ENCODE measurements at places on chromosomes 7 and 10. TPM values are rescaled to one million over a fixed set of nuclear protein-coding genes. Genes with fewer than 3 reads are reported as not detected.

The IMPDH1 gene
- 62.7 TPM for total RNA-seq

The CCL24 gene
- not detected for total RNA-seq

The GALNT11 gene
- 18.9 TPM for total RNA-seq

The PPP1R3C gene
- total RNA-seq = not detected

The PALD1 gene
- total RNA-seq = 1.4 TPM

The SHH gene
- not detected for total RNA-seq

The GIMAP6 gene
- 57.3 TPM for total RNA-seq

The TMEM130 gene
- not detected for total RNA-seq

The ADAM22 gene
- total RNA-seq = 0.32 TPM

The WEE2 gene
- not detected for total RNA-seq

The LCOR gene
- 29.6 TPM for total RNA-seq

GRCh38 chr10:49418328-49418727 is 22.4 kb upstream of the DRGX start:
- no peak for ATAC-seq

DNA sequence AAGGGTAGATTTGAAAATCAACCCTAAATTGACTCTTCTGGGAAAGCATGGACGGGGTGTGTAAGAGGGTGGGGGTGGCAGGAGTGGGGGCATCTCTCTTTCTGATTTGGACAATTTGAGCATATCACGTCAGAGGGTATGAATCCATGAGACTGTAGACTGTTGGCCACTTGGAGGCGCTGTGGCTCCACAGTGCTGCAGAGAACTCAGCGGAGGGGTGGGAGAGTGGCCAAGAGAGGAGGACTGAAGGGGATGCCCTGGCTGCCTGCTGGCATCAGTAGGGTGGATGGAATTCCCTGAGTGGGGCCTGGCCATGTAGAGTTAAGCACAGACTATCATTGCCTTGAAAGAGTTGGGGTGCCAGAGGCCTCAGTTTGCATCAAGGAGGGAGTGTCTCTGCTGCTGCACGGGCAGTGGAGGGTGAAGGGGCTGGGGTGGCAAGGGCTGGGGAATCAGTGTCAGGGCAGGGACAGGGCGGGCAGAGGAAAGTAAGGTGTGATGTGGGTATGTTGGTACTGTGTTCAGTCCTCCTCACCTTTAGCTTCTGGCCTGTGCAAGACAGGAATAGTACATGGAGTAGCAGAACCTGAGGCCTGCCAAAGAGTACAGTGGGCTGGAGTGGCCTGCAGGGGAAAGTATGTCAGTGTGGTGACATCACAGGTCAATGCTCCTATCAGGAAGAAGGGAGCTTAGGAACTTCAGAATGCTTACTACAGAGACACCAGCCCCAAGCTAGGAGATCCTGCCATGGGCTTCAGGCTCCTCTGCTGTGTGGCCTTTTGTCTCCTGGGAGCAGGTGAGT is 133.5 kb upstream of the PRSS58 start:
- peak; percentile 60 for ATAC-seq

- ATAC-seq = peak; percentile 49
Measured at GRCh38 chr10:47311193-47311931, 10.9 kb upstream of the GDF2 start.

GRCh38 chr10:95525033-95525418 is 36.1 kb downstream of the SORBS1 start:
- ATAC-seq = peak; percentile 17

DNA sequence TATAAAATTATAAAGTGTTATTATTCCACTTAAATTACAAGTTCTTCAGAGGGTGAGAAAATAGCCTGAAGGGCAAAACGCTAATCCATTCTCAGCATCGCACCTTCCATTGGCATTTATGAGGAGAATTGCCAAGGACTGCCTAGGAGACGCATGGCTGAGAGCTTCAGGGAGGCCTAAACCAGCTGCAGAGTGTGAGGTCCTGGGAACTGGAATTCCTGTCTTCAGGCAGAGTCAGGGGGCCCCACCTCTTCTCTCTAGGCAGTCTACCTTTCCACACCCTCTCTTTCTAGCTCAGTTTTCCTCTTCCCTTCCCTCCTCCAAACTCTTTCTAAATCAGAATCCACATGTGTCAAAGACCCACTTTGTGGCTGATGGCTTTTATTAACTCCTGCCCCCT is 35.3 kb downstream of the LRRC72 start:
- no peak for ATAC-seq

GRCh38 chr7:96161897-96162296 is 160.0 kb downstream of the SLC25A13 start:
- ATAC-seq = no peak

DNA sequence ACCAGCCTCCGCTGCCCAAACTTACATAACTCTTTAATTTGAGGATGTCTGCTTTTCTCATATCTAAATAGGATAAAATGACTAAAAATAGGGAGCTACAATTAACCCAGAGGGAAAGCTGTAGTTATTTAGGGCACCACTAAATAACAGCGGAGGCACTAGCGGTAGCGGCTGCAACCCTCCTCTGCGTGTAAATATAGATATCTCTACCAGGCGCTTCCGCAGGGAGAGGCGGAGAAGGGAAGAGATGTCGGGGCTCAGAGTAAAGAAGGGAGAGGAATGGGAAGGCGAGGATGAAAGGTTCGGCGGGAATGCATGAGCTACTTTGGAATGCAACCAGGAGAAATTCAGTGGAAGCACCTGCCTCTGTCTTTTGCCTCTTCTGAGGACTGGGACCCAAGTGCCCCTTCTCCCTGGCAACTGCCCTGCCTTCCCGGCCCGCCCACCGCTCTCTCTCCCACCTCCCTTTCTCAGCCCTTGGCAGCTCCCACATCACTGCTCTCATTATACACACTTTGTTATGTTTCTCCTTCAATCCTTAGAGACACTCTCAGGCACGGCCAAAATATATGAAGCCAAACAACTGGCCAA is 698.3 kb downstream of the PARD3 start:
- ATAC-seq = no peak

DNA sequence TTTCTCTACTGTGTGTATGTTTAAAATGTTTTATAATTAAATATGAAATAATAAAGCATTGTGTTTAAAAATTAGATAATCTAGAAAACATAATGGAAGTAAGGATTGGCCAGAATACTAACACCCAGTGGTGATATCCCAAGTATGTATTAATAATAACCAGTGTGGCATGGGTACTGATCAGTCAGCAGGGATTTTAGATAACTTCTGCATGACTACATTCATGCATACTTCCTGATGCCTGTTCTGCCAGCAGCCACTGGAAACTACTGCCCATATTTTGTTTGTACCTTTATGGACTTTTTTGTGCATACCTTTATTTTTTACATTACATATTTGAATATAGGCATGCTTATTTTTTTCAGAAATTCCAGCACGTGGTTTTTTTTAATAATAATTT is 156.6 kb upstream of the TMEM196 start:
- ATAC-seq = no peak

GRCh38 chr10:63430091-63430998 is 35.4 kb downstream of the JMJD1C start:
- no peak for ATAC-seq

DNA sequence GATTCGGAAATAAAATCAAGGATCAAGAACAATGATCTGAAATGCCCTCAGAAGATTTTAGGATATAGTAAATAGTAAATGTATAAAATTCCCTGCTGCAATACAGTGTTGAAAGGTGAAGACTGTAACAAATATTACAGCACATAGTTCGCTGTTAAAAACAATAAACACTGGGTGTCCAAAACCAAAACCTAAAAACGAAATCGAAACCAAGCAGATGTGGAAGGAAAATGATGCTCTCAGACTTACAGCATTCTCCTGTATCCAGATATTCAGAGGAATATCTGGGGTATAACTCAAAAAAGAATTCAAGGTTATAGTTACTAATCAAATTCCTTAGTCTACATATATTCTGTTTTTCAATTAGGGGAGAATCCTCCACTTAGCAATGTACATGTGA is 708.1 kb upstream of the PCDH15 start:
- no peak for ATAC-seq

- no peak for ATAC-seq
Measured at GRCh38 chr10:77787440-77787839, 139.1 kb downstream of the DLG5 start.

DNA sequence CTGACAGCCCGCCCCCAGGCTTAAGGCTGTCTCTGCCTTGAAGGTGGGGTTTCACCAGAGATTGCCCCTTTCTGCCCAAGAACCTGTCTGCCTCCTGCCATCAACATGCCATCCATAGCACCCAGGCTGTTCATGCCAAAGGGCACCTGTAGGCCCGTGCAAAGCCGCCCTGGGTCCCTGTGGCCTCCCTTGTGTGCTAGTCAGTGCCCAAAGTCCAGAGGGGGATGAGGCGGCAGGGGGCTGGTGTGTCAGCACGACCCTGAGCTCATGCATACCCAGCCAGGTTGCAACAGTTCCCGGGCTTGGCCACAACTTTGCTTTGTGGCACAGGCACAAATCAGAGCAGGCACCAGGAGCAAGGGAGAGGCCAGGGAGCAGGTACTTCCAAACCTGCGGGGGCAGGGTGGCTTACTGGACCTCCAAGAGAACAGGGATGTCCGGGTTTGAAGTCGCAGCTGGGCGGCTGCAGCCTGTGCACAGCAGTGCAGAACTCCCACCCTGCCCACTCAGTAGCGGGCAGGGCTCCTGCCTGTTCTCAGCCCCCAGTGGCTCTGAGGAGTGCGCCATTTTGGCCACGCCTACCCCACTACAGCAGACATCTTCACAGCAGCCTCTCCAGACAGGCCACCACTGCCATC is 671.1 kb upstream of the GRM3 start:
- ATAC-seq = no peak

GRCh38 chr7:105999256-105999655 is 36.2 kb downstream of the CDHR3 start:
- no peak for ATAC-seq

DNA sequence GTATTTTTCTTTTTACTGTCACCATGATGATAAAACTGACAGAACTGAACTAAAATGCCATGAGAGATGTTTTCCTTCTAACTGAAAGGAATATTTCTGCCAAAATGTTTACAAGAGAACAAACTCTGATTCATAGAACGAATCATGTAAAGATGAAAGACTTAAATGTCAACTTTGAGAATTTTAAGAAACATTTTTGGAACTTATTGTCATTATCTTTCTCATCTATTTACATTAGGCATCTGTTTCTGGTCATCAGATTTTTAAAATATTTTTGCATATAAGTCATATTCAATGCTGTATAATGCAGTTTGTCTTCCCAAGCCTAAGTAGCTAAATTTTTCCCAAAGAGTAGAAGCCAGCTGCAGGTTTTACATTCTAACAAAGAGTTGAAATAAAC is 358.5 kb downstream of the TFEC start:
- ATAC-seq = no peak

DNA sequence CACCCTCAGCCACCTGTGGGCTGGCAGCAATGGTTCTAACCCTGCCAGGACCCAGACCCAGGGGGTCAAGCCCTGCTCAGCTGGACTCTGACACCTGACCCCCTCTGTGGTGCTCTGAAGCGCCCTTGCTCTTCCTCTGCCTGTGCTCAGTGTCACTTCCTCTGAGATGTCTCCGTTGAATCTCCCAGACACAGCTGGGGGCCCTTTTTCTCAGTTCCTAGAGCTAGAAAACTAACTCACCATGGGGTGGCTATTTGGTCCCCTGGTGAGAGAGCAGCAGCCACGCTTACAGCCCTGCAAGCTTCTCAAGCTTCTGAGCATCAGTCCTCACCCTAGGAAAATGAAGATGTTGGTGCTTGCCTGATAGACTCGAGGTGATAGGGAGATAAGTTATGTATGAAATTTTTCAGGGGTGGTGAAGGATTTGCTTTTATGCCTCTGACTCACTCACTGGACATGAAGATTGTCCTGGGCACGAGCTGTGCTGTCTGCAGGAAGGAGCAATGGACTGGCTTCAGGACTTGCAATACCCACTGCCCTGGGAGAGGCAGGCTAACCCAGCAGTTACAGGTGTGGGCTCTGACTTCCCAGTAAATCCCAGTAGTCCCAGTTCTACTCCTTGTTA is 29.6 kb downstream of the COL13A1 start:
- ATAC-seq = no peak

DNA sequence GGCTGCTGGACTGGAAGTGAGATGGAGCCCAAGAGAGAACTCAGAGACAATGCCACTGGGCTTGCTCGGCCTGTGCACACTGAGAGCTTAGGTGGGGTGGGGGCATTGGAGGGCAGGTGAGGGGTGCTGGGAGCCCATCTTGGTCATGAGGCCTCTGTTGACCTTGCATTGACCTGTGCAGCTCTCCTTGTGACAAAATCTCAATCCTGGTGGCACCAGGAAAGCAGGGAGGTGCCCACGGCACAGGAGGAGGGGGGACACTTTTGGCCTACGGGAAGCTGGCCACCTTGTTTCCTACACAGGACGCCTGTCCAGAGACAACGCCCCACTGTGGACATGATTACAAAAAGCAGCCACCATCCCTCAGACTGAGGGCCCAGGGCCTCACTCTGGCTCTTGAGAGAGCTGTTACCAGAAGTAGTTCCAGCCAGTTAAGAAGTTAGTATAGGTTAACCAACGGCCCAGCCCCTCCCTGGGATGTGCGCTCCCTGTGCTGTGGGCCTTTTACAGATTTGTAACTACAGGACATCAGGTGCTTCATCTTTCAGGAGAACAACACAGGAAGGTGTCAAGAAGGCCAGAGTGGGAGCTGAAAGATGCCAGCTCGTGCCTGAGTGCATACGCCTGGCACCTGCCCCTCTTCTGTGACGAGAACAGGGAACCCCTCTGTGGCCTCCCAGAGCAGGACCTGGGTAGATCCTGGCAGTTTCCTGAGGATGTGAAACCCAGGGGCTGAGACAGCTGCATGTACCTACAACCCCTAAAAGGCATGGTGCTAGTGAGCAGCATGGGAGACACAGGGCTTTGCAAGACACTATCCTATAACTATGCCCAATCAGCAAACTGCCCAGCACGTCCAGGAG is 10.3 kb downstream of the PKD1L1 start:
- ATAC-seq = no peak

GRCh38 chr7:51335057-51335456 is 18.4 kb upstream of the COBL start:
- no peak for ATAC-seq

DNA sequence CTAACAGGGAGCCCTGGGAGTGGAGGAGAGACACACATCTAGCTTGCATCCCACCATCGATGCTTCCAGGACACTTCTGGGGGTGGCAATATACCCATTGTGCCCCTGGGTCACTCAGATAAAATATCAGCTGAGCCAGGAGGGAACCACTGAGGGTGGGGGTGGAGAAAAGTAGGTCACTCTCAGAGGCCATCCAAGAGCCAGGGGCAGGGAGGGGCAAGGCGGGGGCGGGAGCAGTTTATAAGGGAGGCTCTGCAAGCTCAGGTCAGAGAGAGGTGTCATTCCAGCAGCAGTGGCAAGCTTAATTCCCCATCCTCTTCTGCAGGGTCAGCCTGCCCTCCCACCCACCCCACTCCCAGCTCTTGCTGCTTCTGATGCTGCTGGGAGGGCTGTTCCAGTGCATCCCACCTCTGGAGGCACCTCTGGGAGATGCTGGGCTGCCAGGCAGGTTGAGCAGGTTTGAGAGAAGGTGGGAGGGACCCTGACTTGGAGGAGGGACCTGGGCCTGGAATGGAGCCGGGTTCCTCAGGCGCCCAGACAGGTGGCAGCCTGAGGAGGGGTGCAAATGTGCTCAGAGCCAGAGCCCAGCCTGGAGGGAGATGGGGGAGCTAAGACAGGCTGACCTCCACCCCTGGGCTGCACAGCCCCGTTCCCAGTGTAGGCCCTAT is 20.1 kb upstream of the TLX1 start:
- no peak for ATAC-seq

GRCh38 chr7:157658851-157659412 is 322.1 kb downstream of the DNAJB6 start:
- no peak for ATAC-seq

- ATAC-seq = no peak
Measured at GRCh38 chr7:94590526-94591162, 65.3 kb downstream of the SGCE start.

- ATAC-seq = no peak
Measured at GRCh38 chr7:17275749-17276671, 22.4 kb upstream of the AHR start.

All from activated T-helper 17 cell treated with anti-CD3 and anti-CD28 coated beads, Interleukin-2, amount 50 U/mL, for 72 hours (primary cell).